ENCODE measurements at places on chromosomes 5 and 9.

DNA sequence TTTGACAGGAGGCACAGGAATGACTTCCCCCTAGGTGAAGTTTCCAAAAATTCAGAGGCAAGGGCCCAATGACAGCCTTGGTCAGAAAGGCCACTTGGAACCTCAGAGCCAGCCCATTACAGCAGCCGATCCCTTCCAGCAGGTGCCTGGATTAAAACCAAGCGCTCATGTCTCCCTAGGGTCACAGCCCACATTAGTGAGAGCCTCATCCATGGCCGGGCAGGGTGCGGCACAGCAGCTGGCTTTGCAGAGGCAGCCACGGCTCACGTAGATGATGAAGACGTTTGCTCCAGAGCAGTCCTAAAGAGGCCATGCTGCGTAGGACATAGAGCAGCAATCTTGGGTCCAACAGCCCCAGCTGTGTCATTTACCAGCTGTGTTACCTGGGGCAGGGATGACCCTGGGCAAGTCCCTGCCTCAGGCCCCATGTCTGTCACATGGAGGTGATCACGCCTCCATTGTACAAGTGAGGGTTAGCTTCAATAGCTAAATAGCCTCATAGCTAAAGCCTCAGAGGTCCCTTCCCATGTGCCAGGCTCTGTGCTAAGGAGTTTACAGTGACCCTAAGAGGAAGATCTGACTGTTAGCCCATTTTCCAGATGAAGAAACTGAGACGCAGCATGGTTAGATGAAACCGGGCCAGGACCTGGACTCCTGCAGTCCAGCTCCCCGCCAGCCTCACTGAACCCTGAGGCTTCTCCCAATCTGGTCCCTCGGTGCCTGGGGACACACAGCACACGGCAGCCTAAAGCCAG, 39.2 kb downstream of the NEK6 start:
- no peak for DNase-seq

GRCh38 chr5:130335117-130335516, 430.9 kb downstream of the CHSY3 start:
- no peak for DNase-seq

DNA sequence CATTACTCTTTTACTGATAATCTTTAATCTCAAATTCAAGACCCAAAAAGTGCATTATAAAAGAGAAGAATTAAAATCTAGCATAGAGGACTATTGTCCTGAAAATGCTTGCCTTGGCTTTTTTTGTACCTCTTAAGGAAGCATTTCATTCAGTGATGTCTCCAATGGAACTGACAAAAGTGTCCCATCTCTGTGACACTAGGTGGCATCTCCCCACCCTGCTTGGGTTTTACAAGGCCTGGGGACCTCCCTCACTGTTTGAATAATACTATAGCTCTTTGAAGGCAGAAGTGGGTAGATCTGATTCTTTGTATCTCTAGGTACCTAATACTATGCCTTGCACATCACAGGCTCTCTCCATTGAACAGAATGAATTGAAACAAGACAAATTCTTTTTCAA, 180.6 kb downstream of the EPB41L4A start:
- no peak for DNase-seq

- no peak for DNase-seq
Measured at GRCh38 chr9:133235549-133236222, 26.6 kb upstream of the OBP2B start.

DNA sequence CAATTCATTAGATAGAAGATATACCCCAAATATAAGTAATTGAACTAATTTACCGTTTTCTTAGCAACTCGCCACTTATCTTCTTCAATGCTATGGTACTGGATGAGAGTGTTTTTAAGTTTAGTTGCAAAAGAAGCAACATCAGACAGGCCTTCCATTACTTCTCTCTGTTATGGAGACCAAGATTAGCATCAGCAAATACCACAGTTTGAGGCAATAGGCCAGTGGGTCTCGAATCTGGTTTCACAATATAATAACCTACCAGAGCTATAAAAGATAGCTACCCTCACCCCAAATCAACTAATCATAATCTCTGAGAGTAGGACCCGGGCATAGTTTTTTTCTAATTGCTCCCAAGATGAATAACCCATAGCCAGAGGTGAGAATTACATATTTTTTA, 5.1 kb downstream of the STARD4 start:
- DNase-seq, result no peak

- no peak for DNase-seq
Measured at GRCh38 chr9:75452512-75452911, 364.2 kb downstream of the OSTF1 start.

- DNase-seq, result no peak
Measured at GRCh38 chr9:127626752-127627493, 14.8 kb downstream of the STXBP1 start.

- no peak for DNase-seq
Measured at GRCh38 chr9:125654121-125654520, 52.9 kb downstream of the MAPKAP1 start.
